ENCODE measurements at places on chromosomes 5 and 9.
A peak's percentile ranks its signal among the peaks of the same experiment; 100 is the strongest.

DNA sequence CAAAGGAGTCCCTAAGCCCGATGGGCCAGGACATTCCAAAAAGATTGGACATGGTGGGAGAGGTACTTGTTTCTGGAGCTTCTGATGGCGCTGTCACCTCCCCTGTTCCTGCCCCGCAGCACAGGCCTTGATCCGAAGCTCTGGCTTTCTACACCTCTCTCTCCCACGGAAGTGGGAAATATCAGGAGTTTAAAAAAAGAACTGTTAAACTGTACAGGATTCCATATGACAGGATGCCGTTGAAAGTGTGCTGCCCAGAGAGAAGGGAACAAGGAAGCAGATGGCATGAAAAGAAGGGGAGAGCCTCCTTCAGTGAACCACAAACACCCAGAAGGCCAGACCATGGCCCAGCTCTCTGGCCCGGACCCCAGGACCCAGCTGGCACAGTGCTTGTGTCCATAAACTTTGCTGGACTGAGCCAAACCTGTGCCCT lies 26.8 kb upstream of the SLC2A8 start:
- no peak for DNase-seq

- DNase-seq, result no peak
These were observed 72.3 kb downstream of the GNA14 start for GRCh38 chr9:77575785-77576184.

- DNase-seq, result no peak
These were observed 76.6 kb downstream of the RORB start for GRCh38 chr9:74573640-74574191.

GRCh38 chr9:136803551-136804508 lies 3.9 kb upstream of the RABL6 start:
- no peak for DNase-seq

DNA sequence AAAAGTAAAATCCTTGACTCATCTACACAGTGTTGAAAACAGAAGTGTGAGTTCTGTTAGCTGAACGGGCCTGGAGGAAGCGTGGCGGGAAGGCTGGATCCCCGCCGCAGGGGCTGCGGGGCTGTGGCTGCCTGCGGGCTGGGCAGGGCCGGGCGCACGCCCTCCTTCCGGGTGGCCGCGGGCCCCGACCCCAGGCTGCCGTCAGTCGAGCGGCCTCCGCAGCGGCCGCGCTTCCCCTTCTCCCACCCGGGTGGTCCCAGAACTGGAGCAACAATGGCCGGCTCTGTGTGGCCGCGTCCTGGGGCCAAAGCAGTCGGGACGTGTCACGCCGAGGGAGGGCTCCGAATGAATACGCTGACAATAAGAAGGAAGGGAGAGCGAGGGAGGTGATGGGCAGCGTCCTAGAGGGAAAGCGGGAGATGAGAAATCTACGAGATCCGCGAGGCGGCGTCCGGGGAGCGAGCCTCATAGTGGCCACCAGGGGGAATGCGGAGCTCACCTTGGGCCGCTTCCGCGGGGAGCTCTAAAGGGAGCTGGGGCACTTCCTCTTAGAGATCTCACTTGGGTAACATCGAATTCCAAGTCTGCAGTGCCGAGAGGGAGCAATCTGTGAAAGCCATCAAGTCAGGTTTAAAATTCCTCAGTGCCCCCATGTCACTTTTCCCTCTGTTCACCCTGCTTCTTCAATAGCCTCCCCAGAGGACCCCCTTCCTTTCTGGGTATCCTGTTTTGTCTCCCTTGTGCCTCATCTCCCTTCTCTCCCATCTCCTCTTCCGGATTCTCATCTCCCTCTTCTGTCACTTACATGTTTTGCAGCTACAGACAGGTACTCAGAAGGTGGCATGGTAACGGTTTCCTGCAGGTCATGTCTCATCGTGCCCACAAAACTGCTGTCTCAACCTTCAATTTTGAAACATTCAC lies 83.9 kb downstream of the SLC1A3 start:
- DNase-seq, result peak; percentile 63
